Stimulated activated CD4-positive, alpha-beta T cell treated with anti-CD3 and anti-CD28 coated beads, Interleukin-15, amount 100 ng/mL, for 24 hours (primary cell): ENCODE measurements at places on chromosomes 2 and 18.

- DNase-seq = no peak
These were observed 129.7 kb downstream of the SMAD2 start for GRCh38 chr18:47800756-47801155.

- peak; percentile 44 for DNase-seq
These were observed 139.2 kb downstream of the LAMA3 start for GRCh38 chr18:23828426-23828825.

GRCh38 chr2:71602581-71602980 lies 149.2 kb downstream of the DYSF start:
- DNase-seq = no peak

DNA sequence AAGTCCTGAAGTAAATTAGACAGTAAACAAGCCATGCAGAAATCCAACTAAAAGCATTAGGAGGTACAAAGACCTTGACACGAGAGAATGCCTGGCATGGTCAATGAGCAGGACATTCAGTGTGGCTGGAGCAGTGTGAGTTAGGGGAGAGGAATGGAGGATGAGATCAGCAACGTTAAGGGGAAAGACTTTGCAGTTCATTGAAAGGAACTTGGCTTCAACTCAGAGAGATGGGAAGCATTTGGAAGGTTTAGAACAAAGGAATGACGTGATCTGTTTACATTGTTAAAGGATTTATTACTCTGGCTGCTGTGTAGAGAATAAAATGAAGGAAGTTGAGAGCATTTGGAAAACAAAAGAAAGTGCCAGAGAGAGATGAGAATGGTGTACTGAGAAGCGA lies 621.3 kb downstream of the XIRP2 start:
- no peak for DNase-seq

GRCh38 chr2:181446985-181447384 lies 10.2 kb upstream of the ITGA4 start:
- DNase-seq = no peak

GRCh38 chr2:137250401-137250800 lies 485.1 kb downstream of the THSD7B start:
- DNase-seq = no peak

GRCh38 chr2:148719941-148720436 lies 75.4 kb downstream of the EPC2 start:
- no peak for DNase-seq

DNA sequence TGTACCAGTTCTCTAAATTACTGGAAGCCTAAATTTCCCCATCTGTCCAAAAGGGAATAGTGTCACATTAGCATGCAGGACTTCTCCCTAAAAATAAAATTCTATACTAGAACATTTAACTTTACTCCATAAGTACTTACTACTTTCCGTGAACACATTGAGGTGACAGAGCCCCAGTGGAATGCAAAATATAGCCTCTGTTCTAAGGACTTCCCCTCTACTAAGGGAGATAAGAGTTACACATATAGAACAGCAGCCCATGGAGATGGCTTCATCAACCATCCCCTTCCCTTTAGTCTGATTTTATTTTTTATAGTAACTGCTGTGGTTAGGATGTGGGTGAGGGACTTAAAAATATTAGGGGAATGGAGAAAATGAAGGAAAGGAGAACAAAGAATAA lies 68.9 kb upstream of the STPG4 start:
- DNase-seq = no peak

DNA sequence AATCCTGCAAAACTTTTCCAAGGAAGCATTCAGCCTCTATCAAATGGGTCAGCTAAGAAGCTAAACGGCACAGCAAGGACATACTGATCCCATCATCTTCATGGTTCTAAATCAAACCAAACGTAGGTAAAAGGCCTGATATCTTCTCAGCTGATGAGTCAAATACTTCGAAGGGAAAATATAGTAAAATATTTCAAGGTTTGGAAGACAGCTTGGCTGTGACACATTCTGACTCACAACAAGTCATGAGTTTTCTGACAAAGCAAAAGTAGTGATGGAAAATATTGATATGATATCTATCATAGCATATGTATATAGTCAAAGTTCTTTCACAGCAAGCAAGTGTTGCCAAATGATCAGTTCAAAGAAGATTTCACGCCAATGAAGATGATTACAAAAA lies 31.5 kb downstream of the DOCK10 start:
- DNase-seq = no peak

DNA sequence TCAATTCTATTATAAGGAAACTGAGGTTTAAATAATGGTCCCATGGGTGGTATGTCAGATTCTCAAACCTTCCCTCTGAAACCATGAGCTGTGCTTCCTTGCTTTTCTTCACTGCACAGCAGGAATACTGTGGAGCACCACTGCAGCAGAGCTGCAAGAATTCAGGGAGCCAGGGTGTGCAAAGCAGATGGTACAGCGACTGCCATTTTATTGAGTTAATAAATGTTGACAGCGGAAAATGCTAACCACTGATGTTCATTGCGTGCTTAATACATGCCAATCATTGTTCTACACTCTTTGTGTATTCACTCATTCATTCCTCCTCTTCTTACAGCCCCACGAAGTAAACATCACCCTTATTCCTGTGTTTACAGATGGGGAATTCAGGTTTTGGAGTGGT lies 152.2 kb upstream of the THSD7B start:
- DNase-seq = no peak

- peak; percentile 49 for DNase-seq
These were observed 3.9 kb downstream of the CTLA4 start for GRCh38 chr2:203871371-203871983.

GRCh38 chr18:54873884-54874255 lies 45.6 kb downstream of the RAB27B start:
- DNase-seq = no peak

DNA sequence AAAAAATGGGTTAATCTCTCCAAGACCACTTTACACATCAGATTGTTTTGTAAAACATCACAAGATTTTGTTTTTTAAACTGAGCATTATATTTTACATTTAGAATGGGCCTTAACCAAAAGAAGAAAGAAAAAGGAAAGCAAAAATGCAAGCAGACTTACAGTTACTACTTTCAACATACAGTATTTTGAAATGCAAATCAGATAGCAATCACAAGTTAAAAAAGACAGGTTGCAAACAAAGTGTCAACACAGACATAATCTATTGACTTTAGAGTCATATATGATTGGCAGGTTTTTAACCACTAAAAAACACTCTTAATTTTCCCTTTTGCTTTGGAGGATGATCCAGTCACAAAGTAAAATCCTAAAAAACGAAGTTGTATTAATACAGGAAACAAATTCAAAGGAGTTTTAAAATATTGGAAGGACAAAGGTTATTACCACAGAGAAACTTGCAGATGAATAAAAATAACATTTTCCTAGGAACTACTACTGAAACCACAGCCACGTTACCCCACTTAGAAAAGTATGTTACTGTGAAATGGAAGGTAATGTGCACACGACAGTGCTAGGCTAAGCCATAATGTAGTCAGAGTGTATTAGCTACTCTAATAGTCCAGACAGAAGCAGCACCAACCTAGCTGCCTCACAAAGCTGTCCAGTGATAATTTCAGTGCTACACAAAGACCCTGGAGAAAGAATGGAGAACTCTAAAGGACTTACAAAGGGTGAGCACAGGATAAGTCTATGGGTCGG lies 22.9 kb downstream of the DARS1 start:
- DNase-seq = no peak
